ENCODE measurements at places on chromosomes 11 and 22. TPM values are rescaled to one million over a fixed set of nuclear protein-coding genes. Genes with fewer than 3 reads are reported as not detected.

MMP12 gene
- total RNA-seq = not detected

SLC22A6 gene
- not detected for total RNA-seq

CAPN1 gene
- 141 TPM for total RNA-seq

PDE3B gene
- 0.06 TPM for total RNA-seq

KRTAP5-5 gene
- not detected for total RNA-seq

FAM181B gene
- total RNA-seq = not detected

KRTAP5-2 gene
- not detected for total RNA-seq

All from LHCN-M2 (cell line).